ENCODE measurements at places on chromosomes 2 and 18.

GRCh38 chr2:55361465-55362189 is 58.0 kb downstream of the CCDC88A start:
- DNase-seq, result no peak

DNA sequence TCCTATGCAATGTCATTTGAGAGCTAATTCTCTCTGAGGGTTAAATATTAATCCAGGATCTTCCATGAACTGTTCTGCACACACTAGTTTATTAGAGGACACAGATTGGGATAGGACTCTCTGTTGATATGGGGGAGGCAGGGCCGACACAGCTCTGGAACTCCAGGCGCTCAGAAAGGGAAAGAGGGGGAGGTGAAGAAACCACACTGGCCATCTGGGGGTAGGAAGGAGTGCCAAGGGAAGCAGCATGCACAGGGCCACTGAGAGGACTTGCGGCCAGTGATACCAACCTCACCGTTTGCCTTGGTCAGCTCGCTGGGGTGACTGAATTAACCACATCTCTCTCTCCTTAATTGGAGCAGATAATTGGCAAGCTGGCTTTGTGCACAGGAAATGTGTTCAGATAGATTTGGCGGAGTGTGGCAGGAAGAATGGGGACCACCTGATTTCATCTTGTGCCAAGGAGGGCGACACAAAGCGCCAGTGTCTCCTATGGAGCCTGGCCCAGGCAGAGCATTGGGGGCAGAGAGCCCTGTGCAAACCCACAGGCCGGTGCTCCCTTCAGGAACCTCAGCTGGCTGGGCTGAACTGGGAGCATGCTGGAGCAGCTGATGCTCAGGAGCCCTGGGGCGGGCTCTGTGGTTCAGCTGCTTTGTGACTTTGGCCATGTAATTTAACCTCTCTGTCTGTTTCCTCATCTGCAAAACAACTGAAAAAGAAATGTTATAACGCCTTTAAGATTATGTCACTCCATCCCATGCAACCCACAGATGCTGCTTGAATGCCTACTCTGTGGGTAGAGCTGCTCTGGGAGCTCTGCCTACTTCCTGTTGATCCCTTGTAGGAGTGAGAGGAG is 114.7 kb upstream of the STON1 start:
- peak; percentile 36 for DNase-seq

DNA sequence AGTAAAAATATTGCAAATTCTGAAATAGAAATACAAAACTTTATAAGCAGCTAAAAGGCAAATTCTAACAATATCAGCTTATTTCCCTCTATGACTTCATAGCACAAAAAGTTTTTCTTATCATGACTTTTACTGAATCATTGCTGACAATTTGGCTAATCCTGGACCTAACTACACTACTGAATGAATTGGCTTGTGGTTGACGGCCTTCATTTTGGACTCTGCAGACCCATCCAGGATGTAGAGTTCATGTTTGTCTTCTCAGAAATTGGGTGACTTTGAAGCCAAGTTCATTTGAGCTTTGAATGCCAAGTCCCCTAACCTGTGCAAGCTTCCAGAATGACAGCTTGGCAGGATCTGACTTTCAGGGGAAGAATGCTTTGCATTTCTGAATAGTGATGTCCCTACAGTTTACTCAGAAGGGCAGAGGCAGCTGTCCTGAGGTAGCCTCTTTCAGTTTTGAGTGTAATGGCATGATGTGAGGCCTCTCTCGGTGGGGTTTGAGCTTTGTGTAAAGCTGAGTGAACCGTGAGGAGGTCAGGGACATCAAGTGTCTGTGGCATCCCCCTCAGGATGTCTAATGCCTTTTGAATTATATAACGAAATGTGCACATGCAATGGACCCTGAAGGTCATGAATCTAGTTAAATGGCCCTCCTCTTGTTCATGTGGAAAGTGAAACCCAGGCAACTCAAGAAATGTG is 48.0 kb downstream of the EFEMP1 start:
- no peak for DNase-seq

- DNase-seq, result no peak
Measured at GRCh38 chr2:219467736-219468075, 31.0 kb upstream of the GMPPA start.

GRCh38 chr2:120791962-120792297 is 56.3 kb downstream of the GLI2 start:
- no peak for DNase-seq

- DNase-seq, result no peak
Measured at GRCh38 chr18:33804258-33804657, 226.2 kb downstream of the ASXL3 start.

DNA sequence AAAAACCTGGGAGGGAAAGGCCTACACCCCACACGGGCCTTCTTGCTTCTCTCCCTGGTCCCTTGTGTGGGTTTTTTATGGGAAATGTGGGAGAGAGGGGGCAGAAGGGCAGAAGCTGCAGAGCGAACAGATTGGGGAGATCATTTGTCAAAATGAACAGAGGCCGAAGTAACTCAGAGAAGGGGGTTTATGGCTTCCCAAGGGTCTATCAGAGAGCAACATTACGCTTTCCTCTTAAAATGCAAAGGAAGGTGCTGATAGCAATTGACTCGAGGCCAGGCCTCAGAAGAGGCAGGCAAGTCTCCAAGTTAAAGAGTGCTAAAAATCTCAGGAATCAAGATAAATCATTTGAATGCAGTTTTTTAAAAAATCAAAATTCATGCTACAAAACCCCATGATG is 101.5 kb downstream of the SGPP2 start:
- DNase-seq, result no peak
